ENCODE measurements at places on chromosomes 2 and 18.
A peak's percentile ranks its signal among the peaks of the same experiment; 100 is the strongest.

- H3K4me3 ChIP-seq, result no peak overlapping the region
- DNase-seq, result peak; percentile 26
- H3K27ac ChIP-seq, result no peak overlapping the region
- peaks cover 9% of the 10 kb centered on the region for H3K27me3 ChIP-seq
- no peaks in the 10 kb centered on the region for H3K36me3 ChIP-seq
These were observed 70.4 kb upstream of the CYP1B1 start for GRCh38 chr2:38146275-38146906.

DNA sequence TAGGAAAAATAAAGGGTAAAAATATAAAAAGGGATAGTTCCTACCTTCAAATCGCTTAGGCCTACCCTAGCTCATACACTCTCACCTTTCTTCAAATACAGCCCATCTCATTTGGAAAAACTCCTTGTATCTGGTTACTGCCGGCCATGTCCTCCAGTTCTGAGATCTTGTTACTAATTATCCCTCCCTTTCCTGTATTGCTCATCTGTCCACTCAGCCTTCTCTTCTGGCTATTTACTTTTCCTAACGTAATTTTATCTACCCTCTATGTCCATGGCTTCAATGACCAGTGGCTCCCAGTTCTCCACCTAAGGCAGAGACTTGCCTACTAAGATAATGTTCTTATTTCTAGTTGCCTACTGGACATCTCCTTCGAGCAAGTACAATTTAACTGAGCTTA lies 342.9 kb upstream of the ACVR2A start:
- DNase-seq, result no peak
- H3K4me1 ChIP-seq, result peaks cover 23% of the 10 kb centered on the region
- H3K27ac ChIP-seq, result no peak overlapping the region
- H3K36me3 ChIP-seq, result no peaks in the 10 kb centered on the region
- H3K27me3 ChIP-seq, result no peaks in the 10 kb centered on the region

GRCh38 chr2:96993367-96993766 lies 7.0 kb upstream of the FAM178B start:
- no peaks in the 10 kb centered on the region for H3K36me3 ChIP-seq
- no peak for DNase-seq
- no peak overlapping the region for H3K4me3 ChIP-seq
- H3K4me1 ChIP-seq, result no peaks in the 10 kb centered on the region
- peaks cover 2% of the 10 kb centered on the region for H3K27me3 ChIP-seq

GRCh38 chr2:222361787-222362186 lies 62.6 kb upstream of the SGPP2 start:
- no peak overlapping the region for H3K4me3 ChIP-seq
- H3K27ac ChIP-seq, result no peak overlapping the region
- H3K27me3 ChIP-seq, result peaks cover 2% of the 10 kb centered on the region

DNA sequence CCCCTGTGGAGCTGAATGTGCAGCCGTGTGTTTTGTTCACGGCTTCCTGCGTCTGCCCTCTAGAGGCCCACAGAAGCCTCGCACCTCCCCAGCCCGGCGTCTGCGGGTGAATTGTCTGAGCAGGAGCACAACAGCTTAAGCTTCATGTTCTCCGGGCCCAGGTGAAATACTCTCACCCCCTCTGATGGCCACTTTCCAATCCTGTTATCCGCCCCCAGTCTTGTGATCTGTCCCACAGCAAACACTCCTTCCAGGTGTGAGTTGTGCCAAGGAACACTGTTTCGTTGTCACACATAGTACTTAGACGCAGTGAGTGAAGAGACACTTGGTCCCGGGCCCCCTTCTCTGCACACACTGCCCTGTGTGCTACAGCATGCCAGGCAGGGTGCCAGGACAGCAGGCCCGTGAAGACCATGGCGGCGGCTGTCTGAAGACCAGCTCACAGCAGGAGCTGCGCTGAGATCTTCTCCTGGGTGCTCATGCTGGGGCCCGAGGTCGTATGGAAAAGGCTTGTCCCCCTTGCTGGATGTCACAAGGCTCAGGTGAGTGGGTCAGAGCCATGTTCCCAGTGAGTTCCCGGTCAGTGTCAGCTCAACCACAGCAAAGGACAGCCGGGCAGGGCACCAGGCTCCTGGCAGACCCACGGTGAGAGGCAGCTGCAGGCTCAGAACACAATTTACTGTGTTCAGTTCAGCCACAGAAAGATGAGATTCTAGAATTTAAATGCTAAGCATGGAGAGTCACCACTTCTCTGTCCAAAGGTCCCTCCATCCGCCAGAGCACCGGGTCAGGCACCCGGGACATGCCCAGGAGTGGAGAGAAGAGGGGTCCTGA lies 6.8 kb upstream of the PXDN start:
- H3K4me3 ChIP-seq, result no peak overlapping the region
- H3K27ac ChIP-seq, result no peak overlapping the region
- H3K27me3 ChIP-seq, result peaks cover 26% of the 10 kb centered on the region
- peak; percentile 58 for DNase-seq
- H3K36me3 ChIP-seq, result no peaks in the 10 kb centered on the region
- no peaks in the 10 kb centered on the region for H3K4me1 ChIP-seq

DNA sequence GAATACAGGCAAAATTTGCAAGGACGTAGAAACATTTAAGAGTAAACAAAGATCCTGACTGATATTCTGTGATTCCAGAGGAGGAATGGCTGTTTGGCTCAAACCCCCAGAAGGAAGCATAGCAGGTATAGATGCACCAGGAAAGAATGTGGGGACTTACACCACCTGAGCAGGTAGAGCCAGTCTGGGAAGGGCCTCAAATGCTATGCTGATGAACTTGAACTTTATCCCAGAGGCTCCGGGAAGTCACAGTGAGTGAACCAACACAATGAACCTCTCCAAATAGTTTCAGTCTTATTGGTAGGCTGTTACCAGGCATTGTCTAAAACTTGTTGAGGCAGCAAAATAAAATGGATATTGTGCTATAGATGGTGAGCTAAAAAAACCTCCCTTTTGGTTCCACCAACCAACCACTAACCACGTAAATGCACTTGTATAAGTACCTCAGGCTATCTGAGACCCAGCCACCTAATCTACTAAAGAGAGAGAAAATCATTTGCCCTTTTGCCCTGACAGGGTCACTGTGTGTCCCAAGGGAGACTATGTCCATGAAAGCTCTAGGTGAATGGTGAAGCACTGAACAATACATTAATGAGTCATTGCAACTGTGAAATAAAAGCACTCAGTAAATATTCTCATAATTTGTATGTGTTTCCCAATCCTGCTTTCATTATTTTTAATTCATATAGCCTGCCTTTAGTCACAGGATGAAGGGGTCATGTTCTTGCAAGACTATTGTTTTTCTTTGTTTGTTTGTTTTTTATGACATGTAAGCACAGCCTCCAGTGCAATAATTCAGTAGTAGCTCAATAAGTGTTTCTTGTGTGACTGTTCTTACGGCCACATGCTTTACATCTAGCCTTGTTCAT lies 911.6 kb downstream of the EPHA4 start:
- no peak overlapping the region for H3K4me3 ChIP-seq
- H3K27ac ChIP-seq, result no peak overlapping the region
- H3K27me3 ChIP-seq, result peaks cover 11% of the 10 kb centered on the region

GRCh38 chr2:162734866-162735265 lies 103.7 kb downstream of the KCNH7 start:
- DNase-seq, result no peak
- no peak overlapping the region for H3K27ac ChIP-seq
- no peak overlapping the region for H3K4me3 ChIP-seq
- no peaks in the 10 kb centered on the region for H3K27me3 ChIP-seq
- H3K36me3 ChIP-seq, result no peaks in the 10 kb centered on the region

GRCh38 chr2:182142062-182142461 lies 156.4 kb downstream of the PPP1R1C start:
- H3K4me1 ChIP-seq, result no peaks in the 10 kb centered on the region
- H3K4me3 ChIP-seq, result no peak overlapping the region
- no peak overlapping the region for H3K27ac ChIP-seq
- H3K36me3 ChIP-seq, result no peaks in the 10 kb centered on the region
- DNase-seq, result no peak

- H3K36me3 ChIP-seq, result no peaks in the 10 kb centered on the region
- no peak overlapping the region for H3K27ac ChIP-seq
- DNase-seq, result no peak
These were observed 369.2 kb downstream of the NYAP2 start for GRCh38 chr2:225768741-225769140.

DNA sequence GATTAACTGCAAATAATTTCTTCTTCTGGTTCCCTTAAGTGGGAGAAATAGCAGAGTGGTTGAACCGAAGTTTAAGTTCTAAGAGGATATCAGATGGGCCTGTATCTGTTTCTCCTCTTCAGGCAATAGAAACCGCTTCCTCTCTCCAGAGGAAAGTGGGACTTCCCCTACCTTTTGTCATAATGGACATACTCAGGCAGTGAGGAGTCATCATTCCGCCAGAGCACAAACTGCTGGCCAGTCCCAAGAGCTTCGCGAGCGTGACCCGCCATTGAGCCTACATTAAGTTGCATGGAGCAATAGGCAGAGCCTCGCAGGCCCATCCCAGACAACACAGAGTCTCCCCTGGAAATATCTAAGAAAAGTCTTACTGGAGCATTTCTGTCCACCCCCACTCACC lies 158.9 kb downstream of the LDLRAD4 start:
- peak overlapping the region; percentile 97 for H3K27ac ChIP-seq
- peak; percentile 62 for DNase-seq
- peak overlapping the region; percentile 63 for H3K4me3 ChIP-seq
- H3K36me3 ChIP-seq, result no peaks in the 10 kb centered on the region
- H3K4me1 ChIP-seq, result peaks cover 90% of the 10 kb centered on the region

GRCh38 chr2:47724221-47724981 lies 58.5 kb upstream of the MSH6 start:
- H3K27ac ChIP-seq, result no peak overlapping the region
- no peaks in the 10 kb centered on the region for H3K27me3 ChIP-seq
- no peak overlapping the region for H3K4me3 ChIP-seq
- H3K4me1 ChIP-seq, result no peaks in the 10 kb centered on the region
- no peaks in the 10 kb centered on the region for H3K36me3 ChIP-seq

- H3K4me1 ChIP-seq, result no peaks in the 10 kb centered on the region
- H3K4me3 ChIP-seq, result no peak overlapping the region
- H3K36me3 ChIP-seq, result no peaks in the 10 kb centered on the region
- no peak for DNase-seq
These were observed 47.0 kb upstream of the MSH6 start for GRCh38 chr2:47735912-47736311.

- DNase-seq, result no peak
- H3K36me3 ChIP-seq, result no peaks in the 10 kb centered on the region
- peaks cover 2% of the 10 kb centered on the region for H3K27me3 ChIP-seq
- H3K4me1 ChIP-seq, result peaks cover 19% of the 10 kb centered on the region
These were observed 3.7 kb downstream of the SIGLEC15 start for GRCh38 chr18:45828917-45829811.

- peaks cover 11% of the 10 kb centered on the region for H3K27me3 ChIP-seq
- H3K27ac ChIP-seq, result no peak overlapping the region
- H3K4me1 ChIP-seq, result no peaks in the 10 kb centered on the region
These were observed 371.6 kb downstream of the HRH4 start for GRCh38 chr18:24831871-24832665.

GRCh38 chr2:216289470-216289869 lies 82.8 kb downstream of the MARCHF4 start:
- H3K4me3 ChIP-seq, result no peak overlapping the region
- H3K36me3 ChIP-seq, result no peaks in the 10 kb centered on the region
- peaks cover 3% of the 10 kb centered on the region for H3K4me1 ChIP-seq
- H3K27me3 ChIP-seq, result no peaks in the 10 kb centered on the region

GRCh38 chr2:42904576-42904876 lies 112.1 kb upstream of the HAAO start:
- no peaks in the 10 kb centered on the region for H3K4me1 ChIP-seq
- no peaks in the 10 kb centered on the region for H3K36me3 ChIP-seq
- DNase-seq, result no peak
- H3K27me3 ChIP-seq, result peaks cover 5% of the 10 kb centered on the region
- no peak overlapping the region for H3K27ac ChIP-seq

- H3K4me1 ChIP-seq, result no peaks in the 10 kb centered on the region
- DNase-seq, result no peak
- no peaks in the 10 kb centered on the region for H3K27me3 ChIP-seq
- no peak overlapping the region for H3K27ac ChIP-seq
- no peaks in the 10 kb centered on the region for H3K36me3 ChIP-seq
These were observed 98.7 kb downstream of the VAPA start for GRCh38 chr18:10012526-10012925.

- no peak overlapping the region for H3K4me3 ChIP-seq
- H3K27ac ChIP-seq, result no peak overlapping the region
- H3K4me1 ChIP-seq, result no peaks in the 10 kb centered on the region
- no peaks in the 10 kb centered on the region for H3K36me3 ChIP-seq
- peaks cover 28% of the 10 kb centered on the region for H3K27me3 ChIP-seq
- no peak for DNase-seq
These were observed 34.1 kb upstream of the OLA1 start for GRCh38 chr2:174282441-174282840.

DNA sequence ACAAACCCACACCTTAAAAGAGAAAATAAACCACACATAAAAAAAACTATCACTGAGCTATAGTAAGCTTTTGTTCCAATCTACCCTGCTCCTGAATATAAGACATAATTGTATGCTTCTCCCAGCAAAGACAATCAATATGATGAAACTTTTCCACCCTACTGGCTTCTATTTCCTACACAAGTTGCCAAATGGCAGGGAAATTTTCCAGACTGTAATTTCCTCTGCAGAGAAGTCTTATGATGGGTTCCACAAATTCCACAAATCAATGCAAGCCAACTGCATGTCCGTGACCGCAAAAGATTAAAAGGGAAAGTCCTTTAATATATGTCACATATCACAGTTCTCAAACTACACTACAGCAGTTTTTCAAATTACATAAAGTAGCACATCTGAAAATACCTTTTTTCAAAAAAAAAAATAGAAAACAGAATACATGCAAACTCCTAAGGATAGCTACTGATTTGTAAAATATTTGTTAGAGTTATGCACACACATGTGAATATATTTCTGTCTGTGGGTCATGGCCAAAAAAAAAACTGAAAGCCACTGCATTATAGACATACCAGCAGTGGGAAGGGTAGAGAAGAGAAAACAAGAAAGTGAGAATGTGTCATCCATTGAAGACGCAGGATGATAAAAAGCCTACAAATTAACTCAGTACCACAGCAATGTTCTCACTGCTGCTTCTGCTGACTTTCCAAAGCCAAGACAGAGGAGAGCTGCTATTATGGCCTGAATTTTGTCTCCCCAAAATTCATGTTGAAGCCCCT lies 61.4 kb downstream of the RPL31 start:
- no peak overlapping the region for H3K27ac ChIP-seq
- DNase-seq, result no peak
- no peaks in the 10 kb centered on the region for H3K36me3 ChIP-seq
- H3K27me3 ChIP-seq, result no peaks in the 10 kb centered on the region
- no peak overlapping the region for H3K4me3 ChIP-seq

GRCh38 chr2:173397539-173397938 lies 42.9 kb downstream of the CDCA7 start:
- H3K4me3 ChIP-seq, result no peak overlapping the region
- peaks cover 52% of the 10 kb centered on the region for H3K27me3 ChIP-seq
- no peak for DNase-seq

DNA sequence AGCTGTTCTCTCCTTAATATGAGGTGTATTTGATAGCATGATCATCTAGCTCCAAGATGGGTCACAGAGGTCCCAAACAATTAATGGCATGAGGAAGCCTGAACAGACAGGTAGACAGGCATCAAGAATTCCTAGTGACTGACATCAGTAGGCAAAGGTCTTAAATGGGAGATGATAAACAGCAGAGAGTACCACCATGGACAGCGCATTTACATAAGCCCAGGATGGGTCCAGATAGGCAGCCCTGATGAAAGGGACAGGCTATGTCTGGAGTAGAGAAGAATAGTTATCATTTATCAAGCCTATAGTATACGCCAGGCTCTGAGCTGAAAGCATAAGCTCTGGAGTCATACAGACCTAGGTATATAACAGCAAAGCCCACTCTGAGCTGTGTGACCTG lies 434.7 kb upstream of the SETBP1 start:
- H3K4me1 ChIP-seq, result no peaks in the 10 kb centered on the region
- no peak overlapping the region for H3K4me3 ChIP-seq
- H3K27ac ChIP-seq, result no peak overlapping the region
- H3K27me3 ChIP-seq, result no peaks in the 10 kb centered on the region
- H3K36me3 ChIP-seq, result no peaks in the 10 kb centered on the region

GRCh38 chr18:402129-402528 lies 98.4 kb downstream of the COLEC12 start:
- peaks cover 2% of the 10 kb centered on the region for H3K36me3 ChIP-seq
- H3K27me3 ChIP-seq, result peaks cover 9% of the 10 kb centered on the region
- no peak for DNase-seq
- no peak overlapping the region for H3K4me3 ChIP-seq
